Stimulated activated CD4-positive, alpha-beta T cell treated with anti-CD3 and anti-CD28 coated beads, Interleukin-12 subunit alpha, Interleukin-12 subunit beta, amount 100 ng/mL, for 4 hours (primary cell): ENCODE measurements at places on chromosomes 11 and 22.
A peak's percentile ranks its signal among the peaks of the same experiment; 100 is the strongest.

DNA sequence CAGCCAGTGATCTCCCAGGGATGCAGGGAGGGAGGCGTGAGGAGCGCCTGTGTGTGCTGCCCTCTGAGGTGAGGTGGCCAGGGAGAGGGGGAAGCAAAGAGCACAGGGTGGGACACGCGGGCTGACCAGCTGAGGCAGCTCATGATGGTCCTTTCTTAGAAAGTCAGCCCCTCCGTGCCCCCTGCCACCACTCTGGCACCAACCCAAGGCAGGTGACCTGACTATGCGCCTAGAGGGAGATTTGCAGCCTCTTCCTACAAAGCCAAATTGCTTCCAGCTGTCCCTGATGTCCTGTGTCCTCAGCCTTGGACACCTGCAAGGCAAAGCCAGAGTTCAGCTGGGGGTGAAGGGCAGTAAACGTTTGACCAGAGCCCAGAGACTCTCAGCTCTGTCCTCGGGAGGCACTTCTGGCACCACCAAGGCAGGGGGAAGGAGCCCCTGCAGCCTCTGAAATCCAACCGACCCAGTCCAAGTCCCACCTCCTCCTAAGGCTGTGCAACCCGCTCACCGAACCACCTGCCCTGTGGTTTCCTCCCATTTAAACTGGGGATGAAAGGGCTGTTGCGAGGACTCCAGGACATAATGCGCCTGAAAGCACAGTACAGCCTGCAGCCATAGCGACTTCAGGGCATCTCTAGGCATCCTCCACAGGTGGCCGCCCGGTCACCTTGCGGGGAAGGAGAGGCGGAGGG is 26.8 kb downstream of the CD5 start:
- no peak for DNase-seq

DNA sequence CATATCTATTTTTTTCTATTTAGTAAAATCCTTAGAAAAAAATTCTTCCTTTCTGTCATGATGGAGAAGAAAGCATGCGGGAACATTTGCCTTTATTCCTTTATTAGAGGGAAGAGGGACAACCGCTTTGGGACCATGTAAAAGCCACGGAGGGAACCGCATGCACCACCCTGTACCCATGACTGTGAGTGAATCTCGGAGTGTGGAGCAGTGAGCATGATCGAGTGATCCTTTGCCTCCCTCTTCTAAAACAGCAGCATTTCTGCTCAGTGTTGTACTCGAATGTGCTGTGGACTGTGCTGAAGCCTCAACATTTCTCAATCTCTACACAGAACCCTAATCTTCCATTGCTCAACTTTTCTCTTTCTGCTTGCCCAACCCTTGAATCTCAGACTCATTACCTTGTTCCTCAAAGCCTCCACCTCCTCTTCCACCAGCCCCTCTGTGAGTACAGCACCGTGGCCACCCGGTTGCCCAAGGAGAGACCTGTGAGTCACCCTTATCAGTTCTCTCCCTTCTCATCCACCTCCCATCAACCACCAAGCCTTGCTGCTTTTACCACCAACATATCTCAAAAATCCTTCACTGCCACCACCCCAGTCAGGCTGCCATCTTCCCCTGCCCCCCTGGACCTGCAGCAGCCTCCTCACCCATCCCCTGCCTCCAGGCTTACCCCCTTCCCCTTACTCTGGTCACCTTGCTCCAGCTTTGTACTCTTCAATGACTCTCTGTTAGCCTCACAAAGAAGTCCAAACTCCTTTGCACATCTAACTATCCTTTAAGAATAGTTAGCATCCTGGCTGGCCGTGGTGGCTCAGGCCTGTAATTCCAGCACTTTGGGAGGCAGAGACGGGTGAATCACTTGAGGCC is 103.1 kb downstream of the NAT10 start:
- no peak for DNase-seq

- no peak for DNase-seq
These were observed 6.9 kb downstream of the PMM1 start for GRCh38 chr22:41582694-41583093.

DNA sequence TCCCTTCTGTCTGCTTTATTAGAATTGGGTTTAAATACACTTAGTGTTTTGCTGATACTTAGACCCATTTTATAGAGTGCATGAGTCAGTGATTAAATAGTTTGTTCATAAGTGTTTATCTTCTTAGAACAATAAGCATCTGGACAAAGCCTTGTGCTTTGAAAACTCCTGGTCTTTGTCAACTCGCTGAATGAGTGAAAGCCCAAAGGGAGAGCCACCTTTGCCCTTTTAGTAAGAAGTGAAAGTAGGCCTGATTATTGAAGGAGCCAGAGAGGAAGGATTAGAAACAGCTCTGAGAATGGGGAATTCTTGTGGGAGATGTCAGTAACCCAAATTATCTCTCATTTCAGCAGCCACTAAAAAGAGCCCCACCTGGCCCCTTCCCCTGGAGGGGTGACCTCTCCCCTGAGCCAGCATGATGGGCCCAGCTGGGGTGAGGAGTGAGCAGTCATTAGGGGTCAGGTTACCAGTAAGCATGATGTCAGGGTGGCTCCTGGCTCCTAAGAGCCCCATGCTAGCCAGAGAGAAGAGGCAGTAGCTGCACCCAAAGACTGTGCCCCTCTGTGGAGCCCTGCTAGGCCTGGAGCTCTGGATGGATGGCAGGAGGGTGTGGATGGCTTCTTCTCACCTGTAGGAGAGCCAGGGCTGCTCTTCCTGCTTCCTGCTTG is 125.1 kb upstream of the E2F8 start:
- no peak for DNase-seq

GRCh38 chr22:30288419-30289140 is 725 bp downstream of the CASTOR1 start:
- DNase-seq, result no peak

- DNase-seq, result no peak
These were observed 20.3 kb downstream of the STK33 start for GRCh38 chr11:8573777-8574176.

GRCh38 chr22:48607901-48608662 is 1219.6 kb downstream of the BRD1 start:
- DNase-seq, result no peak

- no peak for DNase-seq
These were observed 60.2 kb upstream of the PDE3B start for GRCh38 chr11:14583252-14584034.

- DNase-seq, result no peak
These were observed 23.7 kb upstream of the MICAL3 start for GRCh38 chr22:18048041-18048440.

- no peak for DNase-seq
These were observed 278.0 kb upstream of the PLET1 start for GRCh38 chr11:112538534-112539280.

GRCh38 chr11:8221917-8222495 is 41.7 kb downstream of the LMO1 start:
- no peak for DNase-seq

DNA sequence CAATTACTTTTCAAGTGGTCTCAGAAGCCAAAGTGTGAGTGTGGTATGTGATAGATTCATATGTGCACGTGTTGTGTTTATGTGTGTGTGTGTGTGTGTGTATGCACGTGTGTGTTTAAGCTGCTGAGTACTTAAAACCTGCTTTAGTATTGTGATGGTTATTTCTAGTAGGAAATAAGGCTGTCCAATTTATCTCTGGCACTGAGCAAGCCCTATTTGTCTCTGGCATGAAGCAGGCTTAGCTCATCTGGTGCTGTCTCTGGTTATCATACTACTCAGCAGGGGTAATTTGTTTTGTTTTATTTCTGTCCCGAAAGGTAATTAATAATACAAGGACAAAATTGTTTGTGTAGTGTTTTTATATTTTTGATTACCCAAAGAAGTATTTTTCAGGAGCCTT is 333.7 kb downstream of the FAT3 start:
- DNase-seq, result no peak

- DNase-seq, result no peak
These were observed 42.8 kb downstream of the CSTPP1 start for GRCh38 chr11:46979358-46979757.

GRCh38 chr11:118283037-118283636 is 19.0 kb upstream of the MPZL2 start:
- no peak for DNase-seq

GRCh38 chr11:6631361-6631890 is 12.2 kb upstream of the TPP1 start:
- DNase-seq, result no peak

DNA sequence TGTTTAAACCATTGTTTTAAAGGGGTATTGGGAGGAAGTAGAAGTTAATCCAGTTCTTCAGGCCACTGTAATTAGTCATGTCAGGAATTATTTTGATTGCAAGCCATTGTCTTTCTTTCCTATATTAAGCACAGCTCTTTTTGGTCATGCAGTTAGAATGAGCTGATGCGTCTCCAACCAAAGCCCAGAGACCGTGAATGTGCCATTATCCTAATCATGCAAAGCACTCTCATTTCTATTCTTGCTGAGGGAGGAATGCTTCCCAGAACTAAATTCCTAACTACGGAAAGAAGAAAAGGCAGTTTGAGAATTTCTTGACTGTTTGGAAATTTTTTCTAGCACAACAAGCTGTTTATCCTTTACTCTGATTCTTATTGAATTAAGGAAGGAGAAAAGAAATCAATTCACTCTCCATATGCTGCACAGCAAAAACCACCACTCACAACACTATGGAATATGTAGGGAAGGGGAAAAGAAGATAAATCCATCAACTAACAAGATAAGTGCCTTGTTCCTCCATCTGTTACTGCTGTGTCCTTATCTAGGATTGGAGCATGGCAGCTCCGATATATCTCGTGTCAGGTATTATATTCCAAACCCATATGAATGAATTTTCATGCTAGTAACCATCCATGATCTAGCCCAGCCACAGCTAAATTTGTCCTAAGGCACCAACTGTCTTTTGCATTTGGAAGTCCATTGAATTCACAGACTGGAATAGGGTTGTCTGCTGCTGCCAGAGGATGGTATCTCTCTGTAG is 70.8 kb downstream of the NTM start:
- no peak for DNase-seq

GRCh38 chr11:85540635-85541205 is 86.4 kb downstream of the DLG2 start:
- DNase-seq, result no peak

DNA sequence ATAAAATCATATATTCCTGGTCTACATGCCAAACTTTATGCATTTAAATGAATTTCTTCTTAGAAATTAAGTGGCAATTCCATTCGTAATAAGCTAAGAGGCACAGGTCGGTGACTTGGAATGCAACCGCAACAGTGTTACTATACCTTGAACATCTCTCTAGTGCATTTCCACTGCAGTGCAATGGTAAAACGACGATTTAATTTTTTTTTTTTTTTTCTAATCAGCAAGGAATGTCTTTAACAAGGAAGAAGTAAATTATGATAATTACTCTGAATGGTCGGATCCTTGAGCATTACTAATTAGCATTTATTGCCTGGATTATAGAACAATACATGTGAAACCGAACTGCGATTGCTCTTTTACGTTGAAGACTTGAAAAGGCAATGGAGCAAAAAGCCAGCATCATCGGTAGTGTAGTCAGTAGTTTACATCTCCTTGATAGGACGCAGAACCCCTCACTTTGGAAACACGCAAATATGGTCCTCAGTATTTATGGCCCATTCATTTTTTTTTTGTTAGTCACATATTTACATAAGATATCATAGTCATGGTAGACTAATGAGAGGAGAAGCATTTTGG is 20.2 kb downstream of the BLID start:
- no peak for DNase-seq

- DNase-seq, result peak; percentile 4
These were observed 168.8 kb downstream of the RCN1 start for GRCh38 chr11:32259641-32260081.

DNA sequence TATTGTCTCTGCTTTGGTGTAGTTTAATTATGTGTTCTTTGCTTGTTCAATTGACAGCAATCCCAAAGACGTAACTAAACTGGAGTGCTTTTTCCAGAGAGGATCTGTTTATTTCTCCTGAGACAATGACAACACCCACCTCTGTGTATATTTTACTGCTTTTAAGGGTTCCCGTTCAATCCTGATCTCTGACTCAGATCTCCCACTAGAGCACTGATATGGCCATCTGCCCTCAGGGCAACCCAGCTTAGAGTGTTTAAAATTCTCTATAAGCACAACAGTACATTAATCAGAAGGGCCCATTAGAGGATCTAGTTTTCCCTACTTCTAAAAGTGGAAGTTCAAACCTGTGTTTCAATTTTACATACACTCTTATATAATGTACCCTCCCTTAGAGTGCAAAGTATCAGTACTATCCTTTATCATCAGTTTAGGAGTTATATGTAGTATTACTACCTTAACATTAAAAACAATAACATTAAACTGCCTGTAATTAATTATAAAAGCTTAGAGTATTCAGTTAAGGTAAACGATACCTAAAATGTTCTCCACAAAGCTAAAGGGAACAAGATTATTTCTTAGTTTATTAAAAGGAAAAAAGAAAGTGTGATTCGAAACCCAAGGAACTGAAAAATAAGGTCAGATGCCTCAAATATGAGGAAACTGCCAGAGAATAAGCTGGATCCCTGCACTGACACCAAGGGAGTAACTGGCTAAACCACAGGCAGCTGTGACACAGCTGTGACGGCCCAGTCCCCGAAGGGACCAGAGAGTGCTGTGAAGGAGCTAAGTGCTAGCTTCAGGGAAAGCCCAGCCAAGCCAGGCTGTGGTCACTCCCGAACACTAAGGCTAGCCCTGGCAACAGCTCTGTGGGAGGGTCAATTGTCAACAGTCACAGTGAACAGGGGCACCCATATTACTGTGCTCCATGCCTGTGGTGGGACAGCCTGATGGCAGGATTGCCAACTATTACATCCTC is 15.2 kb downstream of the UFD1 start:
- no peak for DNase-seq

DNA sequence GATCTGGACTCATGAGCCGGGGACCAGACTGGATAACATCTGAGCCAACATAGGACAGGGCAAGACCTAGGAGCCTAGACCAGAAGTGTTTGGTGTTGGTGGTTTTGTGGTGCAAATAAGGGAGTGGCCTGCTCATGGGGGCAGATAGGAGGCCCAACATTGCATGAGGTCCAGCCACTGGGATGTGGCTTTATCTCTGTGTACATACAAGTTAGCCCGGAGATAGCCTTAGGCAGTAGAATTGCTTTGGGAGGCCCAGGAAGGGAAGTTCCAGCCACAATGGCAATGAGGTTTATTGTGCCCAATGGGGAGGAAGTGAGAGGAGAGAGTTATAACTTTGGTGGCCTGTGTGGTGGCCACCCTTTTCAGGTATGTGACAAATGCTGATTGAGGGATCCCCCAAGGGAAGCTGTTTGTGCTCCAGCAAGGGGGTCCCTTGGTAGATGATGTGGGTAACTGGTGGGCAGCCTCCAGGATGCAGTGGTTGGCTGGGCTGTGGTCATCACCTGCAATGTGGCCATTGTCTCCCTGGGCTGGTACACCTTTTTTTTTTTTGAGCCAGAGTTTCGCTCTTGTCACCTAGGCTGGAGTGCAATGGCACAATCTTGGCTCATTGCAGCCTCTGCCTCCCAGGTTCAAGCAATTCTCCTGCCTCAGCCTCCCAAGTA is 6.4 kb downstream of the LMO2 start:
- DNase-seq, result no peak

DNA sequence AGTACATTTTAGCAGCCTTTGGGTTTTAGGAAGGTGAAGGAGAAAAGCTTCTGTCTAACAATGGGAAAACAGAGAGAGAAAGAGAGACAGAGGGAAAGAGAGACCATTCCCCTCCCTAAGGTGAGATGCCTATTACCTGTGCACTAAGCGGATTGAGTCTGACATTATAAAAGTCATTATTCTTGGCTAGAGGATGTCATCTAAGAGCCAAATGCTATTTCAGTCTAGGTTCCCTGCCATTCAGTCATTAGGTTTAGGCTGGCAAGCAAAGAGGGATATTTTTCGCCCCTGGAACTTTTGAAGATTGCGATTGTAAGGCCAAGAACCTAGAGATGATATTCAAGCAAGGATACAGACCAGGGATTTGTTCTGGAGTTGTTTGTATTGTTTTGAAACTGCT is 7.2 kb downstream of the BLID start:
- no peak for DNase-seq
